GM12878 (cell line): ENCODE measurements at places on chromosomes 11 and 22. TPM values are rescaled to one million over a fixed set of nuclear protein-coding genes. Genes with fewer than 3 reads are reported as not detected.

The DLAT gene
- 71.3 and 75.7 TPM in 2 replicates for polyA plus RNA-seq

The NRXN2 gene
- polyA plus RNA-seq: 0.24 and 0.37 TPM in 2 replicates

The C2CD3 gene
- polyA plus RNA-seq: 10.2 and 12.8 TPM in 2 replicates

The MS4A7 gene
- 1.8 and 2.3 TPM in 2 replicates for polyA plus RNA-seq

The DGCR6L gene
- polyA plus RNA-seq: 62.8 and 64.6 TPM in 2 replicates

The CSTF3 gene
- 58.1 and 60.3 TPM in 2 replicates for polyA plus RNA-seq

DNA sequence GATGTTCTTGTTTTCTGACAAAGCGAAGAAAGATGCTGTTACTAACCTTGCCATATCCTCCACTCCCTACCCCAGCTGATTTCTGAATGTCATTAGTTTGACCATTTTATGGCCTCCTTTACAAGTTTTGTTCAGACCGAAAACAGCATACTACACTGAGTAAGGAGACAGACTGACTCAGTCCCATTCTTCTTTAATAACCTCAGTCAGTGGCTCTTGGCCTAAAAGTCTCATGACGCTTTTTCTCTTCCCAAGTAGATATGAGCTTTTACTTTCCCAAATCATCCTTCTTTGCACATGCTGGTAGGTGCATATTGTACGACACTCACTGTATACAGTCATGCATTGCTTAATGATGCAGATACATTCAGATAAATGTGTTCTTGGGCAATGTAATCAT is 8.0 kb upstream of the FIBIN start:
- no peak for DNase-seq
- H3K4me1 ChIP-seq: no peaks in the 10 kb centered on the region
- H3K4me3 ChIP-seq: no peak overlapping the region
- no peak overlapping the region for H3K27ac ChIP-seq
- no peaks in the 10 kb centered on the region for H3K27me3 ChIP-seq

DNA sequence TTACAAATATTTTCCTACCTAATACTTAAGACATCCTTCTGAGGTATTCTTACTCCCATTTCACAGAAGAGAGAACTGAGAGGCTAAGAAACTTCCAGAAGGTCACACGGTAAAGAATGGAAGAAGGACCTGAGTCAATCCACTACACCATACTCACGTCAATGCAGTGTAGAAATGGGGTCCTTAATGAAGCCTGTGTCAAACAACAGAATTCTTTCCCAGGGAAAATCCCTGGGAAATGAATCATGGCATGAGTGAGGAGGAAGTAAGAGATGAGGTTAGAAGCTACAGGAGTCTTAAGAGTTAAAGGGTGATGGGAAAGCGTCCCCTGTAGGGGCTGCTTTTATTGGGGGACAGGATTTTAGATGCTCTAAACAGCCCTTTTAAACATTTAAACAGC is 147.9 kb downstream of the C11orf91 start:
- H3K27me3 ChIP-seq: peaks cover 2% of the 10 kb centered on the region; the same call in 1 of the 2 replicates
- no peak overlapping the region for H3K27ac ChIP-seq
- no peak overlapping the region for H3K4me3 ChIP-seq
- H3K4me1 ChIP-seq: no peaks in the 10 kb centered on the region
- no peak for DNase-seq

DNA sequence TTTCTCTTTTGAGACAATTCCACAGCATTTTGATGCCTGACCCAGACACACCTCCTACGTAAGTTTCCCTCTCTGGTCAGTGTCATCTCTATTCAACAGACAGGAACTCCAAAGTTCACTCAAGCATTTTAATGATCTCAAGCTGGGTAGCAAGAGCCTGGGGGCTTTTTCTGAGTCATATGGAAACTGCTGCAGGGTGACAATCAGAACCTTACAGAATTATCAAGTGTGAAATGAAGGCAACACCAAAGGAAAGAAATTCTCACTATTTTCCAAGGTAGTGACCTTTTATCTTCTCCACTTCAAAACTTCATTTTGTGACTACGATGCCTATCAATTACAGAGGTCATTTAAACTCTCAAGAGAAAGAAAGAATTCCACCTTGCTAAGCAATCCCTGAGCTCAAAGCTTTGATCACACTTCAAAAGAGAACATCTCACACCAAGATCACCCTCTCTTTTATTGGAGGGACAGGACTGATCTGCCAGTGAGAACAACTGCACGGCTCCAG is 229.0 kb upstream of the ZC3H12C start:
- peak; percentile 80 for DNase-seq
- no peak overlapping the region; the same call in 1 of the 2 replicates for H3K27ac ChIP-seq
- no peaks in the 10 kb centered on the region for H3K36me3 ChIP-seq

GRCh38 chr11:66068923-66069714 is 953 bp upstream of the PACS1 start:
- peaks cover 16% of the 10 kb centered on the region for H3K36me3 ChIP-seq
- no peak for DNase-seq
- peaks cover 23% of the 10 kb centered on the region for H3K4me1 ChIP-seq
- no peaks in the 10 kb centered on the region for H3K27me3 ChIP-seq
- peak overlapping the region; percentile 59 for H3K4me3 ChIP-seq
- peak overlapping the region; percentile 83 for H3K27ac ChIP-seq

GRCh38 chr11:113282898-113283437 is 31.4 kb upstream of the TTC12 start:
- H3K4me3 ChIP-seq: no peak overlapping the region
- H3K4me1 ChIP-seq: no peaks in the 10 kb centered on the region
- H3K27me3 ChIP-seq: no peaks in the 10 kb centered on the region
- H3K27ac ChIP-seq: no peak overlapping the region
- no peak for DNase-seq

- H3K4me3 ChIP-seq: no peak overlapping the region
- peaks cover 11% of the 10 kb centered on the region for H3K4me1 ChIP-seq
These were observed 3.4 kb downstream of the RCE1 start for GRCh38 chr11:66846671-66847091.

DNA sequence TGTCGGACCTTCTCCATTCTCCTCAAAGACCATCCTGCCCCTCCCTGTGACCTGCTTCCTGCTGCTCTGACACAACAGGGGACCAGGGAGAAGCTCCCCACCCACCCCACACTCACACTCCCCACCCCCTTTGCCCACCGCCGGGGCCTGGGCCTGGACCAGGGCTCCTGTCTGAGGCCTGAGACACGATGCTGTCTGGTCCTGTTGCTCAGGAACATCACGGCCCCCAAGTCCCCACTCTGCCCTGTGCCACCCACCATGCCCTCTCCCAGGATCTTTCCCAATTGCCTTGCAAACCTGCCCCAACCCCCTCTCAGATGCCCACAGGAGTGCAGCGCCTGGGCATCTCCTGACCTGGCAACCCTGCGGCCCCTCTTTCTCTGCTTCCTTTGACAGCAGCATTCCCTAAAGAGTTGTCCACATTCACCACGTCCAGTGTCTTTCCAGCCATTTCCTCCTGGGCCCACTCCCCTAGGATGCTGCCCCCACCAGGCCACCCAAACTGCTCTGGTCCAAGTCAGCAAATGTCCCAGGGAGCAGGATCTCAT is 10.8 kb downstream of the CSF2RB start:
- no peak overlapping the region for H3K4me3 ChIP-seq
- DNase-seq: no peak
- peaks cover 11% of the 10 kb centered on the region; the same call in 1 of the 2 replicates for H3K36me3 ChIP-seq
- H3K4me1 ChIP-seq: peaks cover 19% of the 10 kb centered on the region

- H3K27me3 ChIP-seq: no peaks in the 10 kb centered on the region; the same call in 1 of the 2 replicates
- H3K4me1 ChIP-seq: no peaks in the 10 kb centered on the region
These were observed 36.2 kb upstream of the FGF3 start for GRCh38 chr11:69855421-69855820.

- H3K27me3 ChIP-seq: no peaks in the 10 kb centered on the region
- no peak for DNase-seq
- H3K27ac ChIP-seq: no peak overlapping the region
- no peaks in the 10 kb centered on the region for H3K36me3 ChIP-seq
These were observed 345.8 kb downstream of the BRD1 start for GRCh38 chr22:49481659-49482399.

GRCh38 chr11:108872781-108873291 is 208.0 kb downstream of the DDX10 start:
- no peaks in the 10 kb centered on the region for H3K4me1 ChIP-seq
- no peak overlapping the region for H3K27ac ChIP-seq

DNA sequence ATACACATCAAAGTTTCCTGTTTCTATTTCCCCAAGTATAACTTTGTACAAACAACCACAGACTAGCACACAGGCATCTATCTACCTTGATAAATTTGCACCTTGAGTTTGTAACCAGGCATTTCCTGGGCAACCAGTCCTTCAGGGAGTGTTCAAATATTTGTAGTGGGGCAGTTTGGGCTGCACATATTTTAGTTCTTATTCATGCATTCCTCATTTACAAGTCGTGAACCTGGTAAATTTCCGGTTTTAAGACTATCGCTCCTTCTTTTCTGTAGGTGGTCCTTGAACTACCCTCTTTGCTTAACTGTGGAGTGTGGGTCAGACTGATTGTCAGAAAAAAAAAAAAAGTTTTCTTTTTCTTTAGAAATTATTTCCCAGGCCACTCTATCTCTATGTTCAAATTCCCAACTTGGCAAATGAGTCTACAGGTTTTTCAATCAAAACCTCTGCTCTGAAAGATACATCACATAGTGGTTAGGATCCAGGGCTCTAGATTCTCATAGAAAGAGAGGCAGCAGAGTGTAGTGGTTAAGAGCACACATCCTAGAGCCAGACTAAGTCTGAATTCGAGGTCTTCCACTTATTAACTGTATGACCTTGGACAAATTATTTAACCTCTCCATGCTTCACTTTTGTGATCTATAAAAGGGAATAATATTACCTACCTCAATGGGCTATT is 201.5 kb downstream of the SOX6 start:
- H3K4me3 ChIP-seq: no peak overlapping the region
- no peak overlapping the region for H3K27ac ChIP-seq
- no peaks in the 10 kb centered on the region for H3K27me3 ChIP-seq
- no peaks in the 10 kb centered on the region for H3K4me1 ChIP-seq
- H3K36me3 ChIP-seq: no peaks in the 10 kb centered on the region

DNA sequence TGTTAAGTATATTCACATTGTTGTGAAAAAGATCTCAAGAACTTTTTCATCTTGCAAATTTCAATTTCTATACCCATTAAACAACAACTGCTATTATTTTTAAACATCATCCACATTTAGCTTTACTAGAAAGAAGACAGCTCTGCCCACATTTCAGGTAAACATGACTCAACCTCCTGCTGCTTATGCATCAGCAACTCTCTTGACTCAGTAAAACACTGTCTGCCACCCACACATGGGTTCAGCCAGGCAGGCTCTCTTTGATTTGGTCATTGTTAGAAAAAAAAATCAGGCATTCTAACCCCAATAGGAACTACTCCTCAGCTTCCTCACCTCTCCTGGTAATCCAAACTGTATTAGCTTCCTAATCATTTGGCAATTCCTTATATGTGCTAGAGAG is 5.1 kb upstream of the ENDOD1 start:
- DNase-seq: no peak
- no peaks in the 10 kb centered on the region for H3K36me3 ChIP-seq
- H3K27me3 ChIP-seq: no peaks in the 10 kb centered on the region

GRCh38 chr22:39664485-39665200 is 94.1 kb downstream of the CACNA1I start:
- H3K27ac ChIP-seq: no peak overlapping the region
- no peak overlapping the region for H3K4me3 ChIP-seq
- H3K4me1 ChIP-seq: no peaks in the 10 kb centered on the region
- no peak for DNase-seq

DNA sequence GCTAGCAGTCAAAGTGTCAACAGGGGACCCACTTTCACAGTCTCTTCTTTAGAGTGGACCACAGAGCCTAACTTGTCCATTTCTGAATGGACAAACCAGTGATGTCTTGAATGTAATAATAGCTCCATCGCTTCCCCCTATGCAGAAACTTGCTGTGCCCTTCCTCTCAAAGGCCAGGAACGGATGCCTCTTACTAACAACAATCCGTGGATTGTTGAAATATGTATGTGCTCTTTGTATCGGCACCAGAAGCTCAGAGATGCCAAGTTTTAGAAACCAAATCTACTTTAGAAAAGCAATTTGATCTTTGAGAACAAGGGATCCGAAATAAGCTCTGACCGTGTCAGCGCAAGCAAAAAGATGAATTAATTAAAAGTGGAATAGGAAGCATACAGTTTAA is 259.5 kb upstream of the POU2AF2 start:
- H3K27me3 ChIP-seq: no peaks in the 10 kb centered on the region
- no peak for DNase-seq
- no peak overlapping the region for H3K27ac ChIP-seq
- H3K36me3 ChIP-seq: no peaks in the 10 kb centered on the region
- H3K4me1 ChIP-seq: no peaks in the 10 kb centered on the region

- H3K4me1 ChIP-seq: peaks cover 18% of the 10 kb centered on the region
- H3K27me3 ChIP-seq: no peaks in the 10 kb centered on the region
- H3K4me3 ChIP-seq: no peak overlapping the region
- H3K27ac ChIP-seq: no peak overlapping the region
- no peak for DNase-seq
These were observed 37.3 kb downstream of the SC5D start for GRCh38 chr11:121329781-121330395.

DNA sequence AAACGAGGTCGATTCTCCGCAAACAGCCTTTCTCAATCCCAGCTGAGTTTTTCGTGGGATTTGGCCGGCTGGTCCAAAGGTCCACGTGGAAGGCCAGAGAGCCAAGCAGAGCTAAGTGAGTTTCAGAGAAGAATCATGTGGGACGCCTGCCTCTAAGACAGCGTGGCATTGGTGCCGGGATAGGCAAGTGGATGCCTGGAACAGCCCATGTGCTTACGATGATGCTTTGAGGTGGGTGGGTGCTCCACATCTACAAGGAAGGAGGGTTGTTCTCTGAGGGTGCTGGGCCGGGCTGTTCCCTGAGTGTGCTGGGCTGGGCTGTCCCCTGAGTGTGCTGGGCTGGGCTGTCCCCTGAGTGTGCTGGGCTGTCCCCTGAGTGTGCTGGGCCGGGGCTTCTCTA is 41.4 kb downstream of the MUC2 start:
- no peaks in the 10 kb centered on the region for H3K36me3 ChIP-seq
- DNase-seq: no peak
- no peak overlapping the region for H3K4me3 ChIP-seq
- H3K4me1 ChIP-seq: no peaks in the 10 kb centered on the region
- H3K27ac ChIP-seq: no peak overlapping the region

GRCh38 chr11:125164422-125165110 is at the start of gene PKNOX2:
TSS of gene PKNOX2 (plus strand) at chr11:125164751. CDS start at chr11:125351306, 186,555 bp downstream.
- H3K36me3 ChIP-seq: no peaks in the 10 kb centered on the region
- DNase-seq: no peak
- H3K4me3 ChIP-seq: no peak within 1 kb of the TSS
- H3K27ac ChIP-seq: no peak within 1 kb of the TSS
- no peaks in the 10 kb centered on the region; the same call in 1 of the 2 replicates for H3K4me1 ChIP-seq
- H3K27me3 ChIP-seq: peaks cover 24% of the 10 kb centered on the region

- H3K27ac ChIP-seq: peak overlapping the region; percentile 91
- DNase-seq: peak; percentile 86
- H3K4me1 ChIP-seq: peaks cover 93% of the 10 kb centered on the region
- no peaks in the 10 kb centered on the region for H3K27me3 ChIP-seq
- no peaks in the 10 kb centered on the region for H3K36me3 ChIP-seq
These were observed 38.8 kb downstream of the FLI1 start for GRCh38 chr11:128732471-128733277.
